ENCODE measurements at places on chromosomes 16 and 17. TPM values are rescaled to one million over a fixed set of nuclear protein-coding genes. Genes with fewer than 3 reads are reported as not detected.

The SLC16A13 gene
- 4.7 TPM for total RNA-seq

The SLC47A2 gene
- total RNA-seq: not detected

The ATP1B2 gene
- total RNA-seq: 14.9 TPM

The KRT32 gene
- total RNA-seq: not detected

DNA sequence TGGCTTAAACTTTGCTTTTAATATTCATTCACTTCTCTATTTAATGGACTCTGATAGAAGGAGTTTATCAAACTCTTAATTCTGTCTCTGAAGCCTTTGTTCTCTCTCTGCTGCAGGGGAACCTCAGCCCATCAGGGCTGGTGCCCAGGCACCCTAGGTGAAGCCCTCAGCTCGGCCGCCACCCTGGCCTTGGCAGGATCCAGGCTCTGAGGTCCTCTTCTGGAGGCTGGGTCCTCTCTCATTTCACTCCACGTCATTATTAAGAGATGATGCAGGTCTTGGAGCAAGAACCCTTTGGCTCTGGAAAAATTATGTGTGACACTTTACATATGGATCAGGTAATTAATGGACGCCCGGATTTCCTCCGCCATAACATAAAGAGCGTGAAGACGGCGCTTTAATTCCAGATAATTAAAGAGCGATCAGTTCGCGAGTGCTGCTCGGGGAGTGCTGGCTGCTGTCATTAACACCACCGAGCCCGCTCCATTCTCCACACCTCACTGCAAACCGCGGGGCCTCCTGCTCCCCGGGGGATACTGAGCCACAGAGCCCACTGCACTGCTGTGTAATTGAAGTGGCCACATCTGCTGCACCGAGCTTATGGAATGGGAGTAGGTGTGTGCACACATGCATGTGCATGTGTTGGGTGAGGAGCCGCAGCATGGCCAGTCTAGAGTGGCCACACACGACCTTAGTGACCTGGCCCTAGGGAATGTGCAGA, 259.4 kb upstream of the TNRC6C start:
- no peak for DNase-seq

DNA sequence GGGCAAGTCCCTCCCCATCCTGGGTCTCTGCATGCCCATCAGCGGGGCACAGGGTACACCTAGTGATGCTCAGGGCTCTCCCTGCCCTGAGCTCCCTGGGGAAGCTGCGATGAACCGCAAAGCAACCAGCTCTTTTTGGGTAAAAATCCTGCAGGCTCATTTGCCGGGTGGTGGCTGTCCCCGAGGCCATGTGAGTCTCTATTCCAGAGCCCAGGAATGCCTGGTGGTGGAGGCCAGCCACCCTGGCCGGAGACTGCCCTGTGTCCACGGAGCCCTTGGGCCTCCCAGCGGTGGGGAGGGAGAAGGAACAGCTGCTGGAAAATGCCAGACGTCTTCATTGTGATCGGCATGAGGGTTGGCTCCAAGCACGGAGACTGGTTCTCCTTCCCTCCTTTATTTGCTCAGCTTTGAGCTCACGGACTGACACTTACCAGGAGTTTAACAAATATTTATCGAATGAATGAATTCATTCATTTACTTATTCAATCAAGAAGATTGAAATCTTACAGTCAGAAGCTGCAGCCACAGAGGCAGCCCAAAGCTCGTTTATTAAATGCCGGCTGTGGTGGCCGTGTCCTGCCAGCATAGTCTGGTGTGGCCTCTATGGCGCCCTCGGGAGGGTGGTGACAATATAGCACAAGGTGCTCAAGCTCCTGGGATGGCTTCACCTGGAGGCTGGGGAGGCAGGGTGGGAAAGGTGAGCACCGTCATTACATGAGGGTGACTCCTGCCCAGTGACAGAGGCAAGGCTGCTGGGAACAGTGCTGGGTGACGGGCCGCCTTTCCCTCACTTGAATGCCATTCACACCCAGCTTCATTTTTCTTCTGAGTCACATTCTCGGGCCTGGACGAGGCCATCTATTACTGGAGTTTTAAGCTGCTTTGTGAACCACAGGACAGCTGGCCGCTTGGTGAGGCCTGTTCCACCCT, 31.1 kb upstream of the JPH3 start:
- peak; percentile 89 for DNase-seq

GRCh38 chr17:36133602-36134236, 30.1 kb downstream of the CCL4 start:
- DNase-seq: no peak

DNA sequence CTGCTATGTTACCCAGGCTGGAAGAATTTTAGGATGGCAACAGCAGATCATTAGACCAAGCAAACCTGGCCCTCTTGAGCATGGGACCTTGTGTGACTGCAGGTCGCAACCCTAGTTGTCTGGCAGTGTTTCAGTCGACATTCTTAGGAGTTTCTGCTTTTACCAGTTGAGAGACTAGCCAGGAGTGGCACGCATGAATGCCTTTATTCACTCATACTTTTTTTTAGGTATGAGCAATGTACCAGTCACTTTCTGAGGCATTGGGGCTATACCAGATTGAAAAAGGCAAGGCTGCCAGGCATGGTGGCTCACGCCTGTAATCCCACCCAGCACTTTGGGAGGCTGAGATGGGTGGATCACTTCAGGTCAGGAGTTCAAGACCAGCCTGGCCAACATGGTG, 28.2 kb upstream of the HAS3 start:
- no peak for DNase-seq

Data from GM23338 (cell line).